ENCODE measurements at places on chromosomes 12 and 14.

- DNase-seq = peak; percentile 62
Measured at GRCh38 chr14:61252369-61253063, 28.6 kb downstream of the TMEM30B start.

DNA sequence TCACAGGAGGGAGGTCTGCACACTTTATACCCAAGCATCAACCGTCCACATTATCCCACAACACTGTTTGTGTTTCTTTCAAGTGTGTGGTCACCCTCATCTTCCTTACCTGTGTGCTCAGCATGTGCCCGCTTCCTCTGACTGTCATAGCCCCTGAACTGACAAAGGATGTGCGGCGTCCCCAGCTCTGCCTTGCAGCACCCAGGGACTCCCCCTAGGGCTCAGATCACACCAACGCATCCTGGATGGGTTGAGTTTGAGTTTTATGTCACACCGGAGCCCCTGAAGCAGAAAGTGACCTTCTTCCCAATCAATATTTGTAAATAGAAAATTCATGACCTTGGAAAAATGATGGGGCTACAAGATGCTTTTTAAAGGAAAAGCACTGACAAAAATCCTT is 770.7 kb upstream of the TMEM132C start:
- DNase-seq = no peak

GRCh38 chr12:10082117-10082874 is 16.5 kb downstream of the CLEC1A start:
- DNase-seq = no peak

GRCh38 chr14:49363821-49364751 is 222.1 kb downstream of the RPS29 start:
- no peak for DNase-seq

GRCh38 chr12:104786352-104786751 is 171.7 kb downstream of the SLC41A2 start:
- no peak for DNase-seq

DNA sequence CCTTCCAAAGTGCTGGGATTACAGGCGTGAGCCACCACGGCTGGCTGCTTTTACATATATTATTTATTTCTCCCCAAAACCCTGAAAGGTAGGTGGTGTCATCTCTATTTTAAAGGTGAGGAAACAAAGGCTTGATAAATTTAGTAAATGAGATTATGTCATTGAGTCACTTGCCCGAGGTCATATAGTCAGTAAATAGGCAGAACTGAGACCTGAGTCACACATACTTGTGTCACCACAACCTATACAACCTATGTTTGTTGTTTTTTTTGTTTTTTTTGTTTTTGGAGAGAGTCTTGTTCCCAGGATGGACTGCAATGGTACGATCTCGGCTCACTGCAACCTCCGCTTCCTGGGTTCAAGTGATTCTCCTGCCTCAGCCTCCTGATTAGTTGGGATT is 12.8 kb downstream of the TSFM start:
- no peak for DNase-seq

DNA sequence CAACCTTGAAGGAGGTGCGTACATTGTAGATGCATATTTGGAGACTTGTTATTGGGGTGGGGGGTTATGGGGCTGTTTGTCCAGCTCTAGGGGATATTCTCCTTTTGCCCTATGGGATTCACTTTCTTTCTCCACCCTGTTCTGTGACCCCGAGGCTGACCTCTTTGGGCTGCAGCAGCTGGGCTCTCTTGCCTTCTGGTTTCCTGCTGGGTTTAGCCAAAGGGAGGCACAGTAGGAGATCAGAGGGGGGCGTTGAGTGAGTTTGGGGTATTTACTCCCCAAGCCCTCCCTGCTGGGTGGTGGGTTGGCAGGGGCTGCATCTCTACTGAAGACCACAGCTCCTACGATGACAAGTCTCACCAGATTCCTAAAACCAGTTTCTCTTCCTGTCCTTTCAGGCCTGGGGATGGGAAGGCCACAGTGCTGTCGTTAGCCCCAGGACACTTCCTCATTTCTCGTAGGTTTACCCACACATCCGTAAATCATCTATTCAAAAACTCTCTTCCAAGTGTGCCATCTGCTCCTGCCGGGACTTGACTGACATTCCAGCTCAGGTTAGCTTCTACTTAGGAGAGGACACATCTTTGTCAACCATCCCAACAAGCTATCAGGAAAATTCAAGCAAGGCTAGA is 127.1 kb downstream of the TMEM30B start:
- DNase-seq = no peak

DNA sequence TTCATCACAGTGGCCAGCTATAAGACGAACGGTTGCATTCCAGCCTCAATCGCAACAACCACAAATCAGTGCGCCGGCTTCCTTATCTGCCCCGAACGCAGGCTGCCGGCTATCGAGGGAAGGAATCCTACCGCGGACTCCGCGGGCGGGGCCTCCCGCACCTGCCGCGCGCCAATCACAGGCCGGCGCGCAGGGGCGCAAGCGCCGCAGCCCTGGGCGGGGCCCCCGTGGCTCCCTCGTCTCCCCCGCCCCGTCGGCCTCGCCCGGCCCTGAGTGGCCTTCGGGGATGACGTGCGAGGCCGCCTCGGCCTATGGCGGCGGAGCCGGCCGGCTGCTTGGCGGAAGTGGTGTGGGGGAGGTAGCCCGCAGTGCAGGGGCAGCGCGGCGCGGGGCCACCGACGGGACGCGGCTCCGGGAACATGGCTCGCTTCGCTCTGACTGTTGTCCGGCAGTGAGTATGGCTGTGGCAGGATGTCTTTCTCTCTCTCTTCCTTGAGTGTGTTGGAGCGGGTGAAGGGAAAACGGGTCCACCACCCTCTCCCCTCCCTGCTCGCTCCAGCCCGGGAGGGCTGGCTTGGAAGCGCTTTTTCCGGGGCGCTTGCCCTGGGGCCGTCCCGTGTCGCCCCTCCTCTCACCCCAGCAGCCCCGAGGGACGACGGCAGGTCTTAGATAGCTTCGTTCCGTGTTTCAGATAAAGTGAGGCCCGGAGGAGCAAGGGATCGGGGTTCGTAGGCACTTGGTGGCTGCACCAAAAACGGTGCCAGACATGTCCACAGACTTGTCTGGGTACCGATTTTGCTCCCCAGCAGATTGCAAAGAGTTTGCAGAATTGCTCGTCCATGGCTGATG is at the start of gene TIGAR:
TIGAR (plus strand) TSS at position 361 of the 849 bp plus-strand sequence; CDS start at position 420, 59 bp downstream.
- peak; percentile 89 for DNase-seq

GRCh38 chr14:74904635-74905503 is 18.2 kb downstream of the RPS6KL1 start:
- no peak for DNase-seq

GRCh38 chr12:116924558-116925453 is 14.1 kb downstream of the FBXW8 start:
- peak; percentile 70 for DNase-seq

- no peak for DNase-seq
Measured at GRCh38 chr12:110269622-110270124, 11.4 kb upstream of the ATP2A2 start.

- no peak for DNase-seq
Measured at GRCh38 chr12:79959484-79959883, 24.6 kb upstream of the PPP1R12A start.

DNA sequence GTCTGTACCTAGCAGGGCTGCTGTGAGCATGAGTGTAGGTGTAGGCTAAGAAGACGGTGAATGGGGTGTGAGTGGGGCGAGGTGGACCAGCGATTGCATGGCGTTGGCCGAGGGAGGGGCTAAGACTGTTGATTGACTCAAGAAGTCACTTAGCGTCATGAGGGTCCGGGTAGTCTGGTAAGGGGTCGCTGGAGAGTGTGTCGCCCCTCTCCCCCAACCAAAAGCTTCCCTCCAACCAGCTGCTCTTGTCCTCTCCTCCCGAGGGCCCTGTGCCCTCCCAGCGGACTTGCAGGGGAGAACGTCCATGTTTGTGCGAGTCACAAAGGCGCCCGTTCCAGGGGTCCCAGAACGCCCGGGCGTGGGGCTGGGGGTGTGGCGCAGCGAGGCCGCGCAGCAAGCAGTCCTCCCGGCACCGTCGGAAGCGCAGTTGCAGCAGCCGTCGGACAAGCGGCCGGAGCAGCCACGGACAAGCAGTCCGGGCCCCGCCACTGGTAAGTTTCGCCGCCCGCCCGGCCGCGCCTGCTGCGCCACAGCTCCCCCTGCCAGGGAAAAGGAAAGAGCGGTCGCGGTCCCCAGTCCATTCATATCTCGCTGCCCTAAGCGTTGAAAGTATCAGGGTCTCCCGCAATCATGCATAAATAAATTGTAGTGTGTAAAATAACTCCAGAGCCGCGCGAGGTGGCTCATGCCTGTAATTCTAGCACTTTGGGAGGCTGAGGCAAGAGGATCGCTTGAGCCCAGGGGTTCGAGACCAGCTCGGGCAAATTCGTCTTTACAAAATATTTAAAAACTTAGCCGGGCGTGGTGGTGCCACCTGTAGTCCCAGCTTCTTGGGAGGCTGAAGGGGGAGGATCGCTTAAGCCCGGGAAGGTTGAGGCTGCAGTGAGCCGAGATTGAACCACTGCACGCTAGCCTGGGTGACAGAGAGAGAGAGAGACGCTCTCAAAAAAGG is at the start of gene CCDC63:
CCDC63 (plus strand) TSS at position 373 of the 952 bp plus-strand sequence. CDS start 5,968 bp downstream, outside the sequence.
- no peak for DNase-seq

- DNase-seq = no peak
Measured at GRCh38 chr12:69056743-69057515, 124.0 kb upstream of the CPM start.

DNA sequence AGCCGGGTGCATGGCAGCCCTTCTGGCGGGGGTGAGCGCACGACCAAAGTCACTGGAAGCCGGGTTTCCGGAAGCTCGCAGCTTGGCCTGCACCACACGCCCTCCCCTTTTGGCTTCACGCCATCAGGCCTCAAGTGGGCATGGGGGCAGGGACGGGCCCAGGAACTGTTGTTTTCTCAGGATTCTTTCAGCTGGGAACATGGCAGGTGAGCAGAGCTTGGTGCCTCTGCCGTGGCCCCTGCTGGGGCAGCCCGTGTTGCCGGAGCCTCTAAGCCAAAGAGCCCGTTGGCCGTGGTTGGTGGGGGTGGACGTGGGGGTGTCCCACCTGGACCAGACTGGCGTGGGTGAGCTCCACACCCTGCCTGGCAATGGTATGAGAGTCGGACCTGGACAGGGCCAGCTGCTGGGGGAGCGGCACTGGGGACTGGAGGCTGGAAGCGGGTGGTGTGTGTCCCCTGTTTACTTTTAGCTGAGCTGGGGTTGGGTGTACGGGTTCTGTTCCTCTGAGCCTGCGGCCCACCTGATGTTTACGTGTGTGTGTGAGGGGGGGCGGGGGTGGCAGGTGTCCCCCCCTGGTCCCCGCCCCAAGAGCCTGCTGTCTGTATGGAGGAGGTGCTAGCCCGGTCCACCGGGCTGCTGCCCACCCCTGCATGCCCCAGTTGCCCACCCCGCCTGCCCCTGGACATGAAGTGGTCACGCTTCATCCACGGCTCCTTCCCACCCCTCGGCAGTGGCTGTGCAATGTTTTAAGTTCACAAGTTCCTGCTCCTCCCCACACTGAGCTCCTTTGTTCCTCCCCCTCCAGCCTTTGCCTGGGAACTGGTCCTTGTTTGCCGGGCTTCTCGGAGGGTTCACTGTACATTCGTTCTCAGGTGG is 28.7 kb upstream of the PLD4 start:
- no peak for DNase-seq

DNA sequence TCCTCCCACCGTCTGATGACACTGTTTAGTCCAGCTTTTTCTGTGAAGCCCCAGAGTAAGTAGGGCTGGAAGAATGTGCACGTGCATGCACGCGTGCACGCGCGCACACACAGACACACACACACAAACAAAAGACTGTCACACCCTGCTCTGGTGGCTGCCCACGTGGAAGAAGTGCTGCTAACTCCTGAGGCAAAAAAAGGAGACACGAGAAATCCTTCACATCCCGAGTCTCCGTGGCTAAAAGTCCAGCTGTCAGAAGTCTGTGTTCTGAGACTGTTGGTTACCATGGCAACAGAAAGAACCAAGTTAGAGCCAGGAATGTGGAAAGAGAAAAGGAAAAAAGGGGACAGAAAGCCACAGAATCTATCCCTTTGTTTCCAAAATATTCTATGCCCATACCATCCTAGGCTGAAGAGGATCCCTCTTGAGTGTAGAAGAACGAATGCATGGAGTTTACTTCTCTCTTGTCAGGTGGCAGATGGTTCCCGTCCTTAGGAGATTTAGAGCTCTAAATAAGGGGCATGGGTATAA is 1.6 kb upstream of the C12orf71 start:
- DNase-seq = no peak

- peak; percentile 19 for DNase-seq
Measured at GRCh38 chr14:103905842-103906456, 22.3 kb upstream of the TDRD9 start.

DNA sequence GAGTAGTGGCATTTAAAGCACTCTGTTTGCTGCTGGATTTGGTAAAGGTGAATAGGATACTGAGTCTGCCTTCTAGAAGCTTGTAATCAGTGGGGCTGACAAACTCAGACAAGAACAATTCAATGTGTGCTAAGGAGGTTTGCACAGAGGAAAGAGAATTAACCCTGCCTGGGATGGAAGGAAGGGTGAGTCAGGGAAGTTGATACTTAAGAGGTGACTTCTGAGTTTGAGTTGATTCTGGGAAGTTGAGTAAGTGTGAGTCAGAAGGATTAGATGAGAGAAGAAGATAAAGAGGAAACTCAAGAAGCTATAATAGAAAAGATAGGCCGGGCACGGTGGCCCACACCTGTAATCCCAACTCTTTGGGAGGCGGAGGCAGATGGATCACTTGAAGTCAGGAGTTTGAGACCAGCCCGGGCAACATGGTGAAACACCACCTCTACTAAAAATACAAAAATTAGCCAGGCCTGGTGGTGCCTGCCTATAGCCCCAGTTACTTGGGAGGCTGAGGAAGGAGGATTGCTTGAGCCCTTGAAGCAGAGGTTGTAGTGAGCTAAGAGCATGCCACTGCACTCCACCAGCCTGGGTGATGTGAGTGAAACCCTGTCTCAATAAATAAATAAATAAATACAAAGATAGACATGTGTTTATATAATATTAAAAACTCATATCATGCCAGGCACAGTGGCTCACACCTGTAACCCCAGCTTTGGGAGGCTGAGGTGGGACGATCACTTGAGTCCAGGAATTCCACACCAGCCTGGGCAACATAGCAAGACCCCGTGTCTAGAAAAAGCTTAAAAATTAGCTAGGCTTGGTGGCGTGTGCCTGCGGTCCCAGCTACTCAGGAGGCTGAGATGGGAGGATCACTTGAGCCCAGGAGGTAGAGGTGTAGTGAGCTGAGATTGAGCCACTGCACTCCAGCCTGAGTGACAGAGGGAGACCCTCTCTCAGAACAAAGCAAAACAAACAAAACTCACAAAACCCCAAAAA is 126.8 kb upstream of the CPM start:
- DNase-seq = no peak

DNA sequence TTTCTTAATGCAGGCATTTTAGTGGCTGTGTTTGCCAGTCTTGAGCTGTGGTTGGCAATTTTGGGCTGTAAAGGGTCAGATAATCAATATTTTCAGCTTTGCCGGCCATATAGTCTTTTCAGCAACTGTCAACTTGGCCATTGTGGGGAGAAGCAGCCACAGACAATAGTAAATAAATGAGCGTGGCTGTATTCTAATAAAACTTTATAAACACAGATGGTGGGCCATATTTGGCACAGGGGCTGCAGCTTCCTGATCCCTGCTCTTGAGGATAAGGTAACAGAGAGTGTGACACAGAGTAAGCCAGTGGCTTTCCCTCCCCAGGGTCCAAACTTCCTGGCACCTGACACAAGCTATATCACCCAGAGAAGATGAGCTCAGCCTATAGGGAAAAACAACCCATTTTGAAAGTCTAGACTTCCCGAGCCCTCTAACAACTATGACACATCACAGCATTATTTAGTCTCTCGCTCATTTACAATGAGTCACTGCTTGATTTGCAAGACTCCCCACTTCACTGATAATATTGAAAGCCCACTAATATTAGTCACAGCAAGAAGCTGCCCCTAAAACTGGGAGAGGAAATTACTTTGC is 163.1 kb upstream of the TMPO start:
- no peak for DNase-seq

Data from CD4-positive, alpha-beta T cell treated with Interleukin-15 for 4 hours (primary cell).